ENCODE measurements at places on chromosomes 1 and 21.
A peak's percentile ranks its signal among the peaks of the same experiment; 100 is the strongest.

- no peak for ATAC-seq
Observed at GRCh38 chr1:176811511-176812288, 348.7 kb downstream of the PAPPA2 start.

GRCh38 chr1:172999349-172999748 is 51.4 kb downstream of the TNFSF18 start:
- no peak for ATAC-seq

DNA sequence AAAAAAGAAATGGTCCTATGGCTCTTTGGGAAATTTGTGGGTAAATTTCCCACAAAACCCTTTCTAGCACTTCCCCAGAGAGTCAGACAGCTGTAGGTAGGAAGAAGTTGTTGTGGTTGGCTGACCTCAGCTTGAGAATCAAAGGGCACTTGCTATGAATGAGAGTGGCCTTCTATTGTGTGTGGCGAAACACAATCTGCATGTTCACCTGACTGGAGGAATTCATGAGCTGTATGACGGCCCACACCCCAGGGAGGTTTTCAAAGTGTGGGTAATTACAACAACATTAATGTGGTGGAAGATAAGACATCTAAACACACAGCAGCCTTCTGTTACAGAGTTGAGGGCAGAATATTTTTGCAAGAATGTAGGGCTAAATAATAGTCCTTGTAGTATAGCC is 38.8 kb downstream of the NGF start:
- no peak for ATAC-seq

DNA sequence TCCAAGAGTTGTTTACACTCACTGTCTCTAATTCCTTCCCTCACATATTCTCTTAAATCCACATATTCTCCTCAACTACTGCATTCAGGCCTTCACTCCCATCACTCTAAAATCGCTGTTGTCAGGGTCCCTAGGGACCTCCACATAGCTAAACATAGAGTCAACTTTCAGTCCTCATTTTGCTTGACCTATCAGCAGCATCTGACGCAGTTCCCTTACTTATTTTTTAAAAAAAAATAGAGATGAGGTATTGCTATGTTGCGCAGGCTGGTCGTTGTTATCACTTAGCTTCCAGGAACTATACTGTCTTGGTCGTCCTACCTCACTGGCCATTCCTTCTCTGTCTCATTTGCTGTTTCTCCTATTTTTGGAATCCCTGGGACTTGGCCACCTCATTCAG is 11.7 kb upstream of the PLEKHO1 start:
- ATAC-seq: no peak

GRCh38 chr1:155171836-155172731 is 1.0 kb downstream of the KRTCAP2 start:
- peak; percentile 34 for ATAC-seq

DNA sequence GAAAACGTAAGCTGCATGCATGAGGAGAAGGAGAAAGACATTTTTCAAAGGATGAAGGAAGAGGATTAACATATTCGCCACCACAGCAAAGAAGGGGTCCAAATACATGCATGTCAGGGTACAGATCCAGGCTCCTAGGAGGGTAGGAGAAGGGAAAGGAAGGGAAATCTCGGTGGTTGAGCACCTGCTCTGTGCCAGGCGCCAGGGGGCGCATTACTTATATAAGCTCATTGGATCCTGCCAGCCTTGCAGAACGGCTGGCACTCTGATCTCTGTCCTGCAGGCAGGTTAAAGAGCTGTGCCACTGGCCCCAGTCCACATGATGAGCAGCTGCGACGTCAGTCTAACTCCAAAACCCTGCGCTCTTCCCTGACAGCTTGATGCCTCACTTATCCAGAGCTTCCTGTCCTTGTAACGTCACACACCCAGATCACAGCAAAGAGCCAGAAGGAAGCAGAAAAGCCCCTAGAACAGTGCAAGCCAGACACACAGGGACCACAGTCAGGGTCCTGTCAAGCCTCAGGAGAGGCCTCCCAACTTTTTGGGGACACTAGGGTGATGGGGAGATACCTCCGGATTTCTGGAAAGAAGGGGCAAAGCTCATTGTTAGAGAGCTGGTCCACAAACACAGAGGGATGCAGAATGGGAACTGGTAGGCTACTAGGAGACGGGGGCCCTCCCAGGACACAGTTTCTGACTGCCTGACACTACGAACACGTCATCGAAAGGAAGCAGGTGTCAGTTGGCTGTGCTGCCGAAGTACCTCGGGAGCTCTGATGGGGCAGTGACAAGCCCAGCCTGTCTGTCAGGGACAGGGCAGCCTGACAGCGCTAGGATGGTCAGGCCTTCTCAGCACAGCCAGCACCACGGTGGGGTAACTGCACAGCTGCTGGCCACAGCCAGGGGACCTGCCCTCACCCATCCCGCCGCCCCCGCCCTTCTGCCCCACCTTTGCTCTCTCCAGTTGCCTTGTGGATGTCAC is 99.1 kb downstream of the BEND5 start:
- no peak for ATAC-seq

DNA sequence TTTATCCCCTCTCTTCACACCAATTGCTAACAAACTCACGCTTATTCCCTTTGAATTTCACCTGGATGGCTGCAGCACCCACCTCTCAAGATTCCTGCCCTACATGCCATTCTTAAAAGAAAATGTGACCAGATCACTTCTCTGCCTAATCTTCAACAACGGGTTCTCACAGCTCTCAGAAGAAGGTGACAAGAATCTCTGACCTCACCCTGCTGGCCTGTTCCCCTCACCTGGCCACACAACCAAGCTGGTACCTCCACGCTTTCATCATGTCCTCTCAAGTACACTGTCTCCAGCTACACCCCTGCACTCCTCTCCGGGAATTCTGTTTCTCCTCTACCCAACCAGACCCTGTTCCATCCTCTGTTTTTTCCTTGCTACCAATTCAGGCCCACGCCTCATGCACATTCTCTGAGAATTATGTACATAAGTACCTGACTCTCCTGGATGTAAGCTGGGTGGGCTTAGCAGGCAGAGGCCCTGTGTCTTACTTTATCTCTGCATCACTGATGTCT is 5.9 kb upstream of the LSS start:
- no peak for ATAC-seq

DNA sequence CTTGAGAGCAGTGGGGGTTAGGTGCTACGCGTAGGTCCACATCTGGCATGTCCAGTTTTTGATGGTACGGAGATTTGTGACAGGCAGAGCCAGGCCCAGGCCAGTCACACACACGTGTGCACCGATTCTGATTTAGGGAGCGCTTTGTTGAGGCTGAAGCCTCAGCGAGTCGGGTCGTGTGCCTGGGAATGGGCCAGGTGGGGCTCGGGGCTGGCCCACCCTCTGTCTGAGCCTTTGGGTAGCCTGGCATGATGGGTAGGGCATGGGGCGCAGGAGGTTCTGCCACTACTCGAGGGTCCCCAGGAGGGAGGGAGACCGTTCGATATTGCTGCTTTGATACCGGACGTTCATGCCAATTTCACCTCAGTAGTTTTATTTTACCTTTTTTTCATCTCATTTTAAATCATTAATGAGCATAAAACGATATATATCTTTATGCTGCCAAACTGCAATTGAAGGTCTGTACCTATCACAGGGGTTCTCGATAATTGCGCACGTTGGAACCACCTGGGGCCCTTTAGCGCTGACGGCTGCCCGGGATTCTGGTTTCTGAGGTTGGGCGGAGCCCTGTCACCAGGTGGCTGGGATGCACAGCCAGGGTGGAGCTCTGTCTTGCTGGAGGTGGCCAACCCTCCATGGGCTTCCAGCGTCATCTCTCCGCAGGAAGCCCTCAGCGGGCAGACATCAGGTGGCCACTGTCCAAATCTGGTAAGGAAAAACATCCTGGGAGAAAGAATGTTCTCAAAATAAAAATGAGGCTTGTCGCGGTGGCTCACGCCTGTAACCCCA is 71.9 kb downstream of the SCCPDH start:
- ATAC-seq: no peak

GRCh38 chr1:154193821-154194220 is 1.9 kb upstream of the TPM3 start:
- ATAC-seq: no peak

- no peak for ATAC-seq
Observed at GRCh38 chr1:48026701-48027532, 29.7 kb upstream of the TRABD2B start.

GRCh38 chr1:25517476-25518394 is 25.7 kb upstream of the LDLRAP1 start:
- ATAC-seq: no peak

GRCh38 chr1:172704420-172705210 is 45.7 kb downstream of the FASLG start:
- ATAC-seq: no peak

- ATAC-seq: no peak
Observed at GRCh38 chr1:46086576-46086975, 45.9 kb downstream of the PIK3R3 start.

- ATAC-seq: no peak
Observed at GRCh38 chr1:112675728-112676381, 1.4 kb downstream of the MOV10 start.

DNA sequence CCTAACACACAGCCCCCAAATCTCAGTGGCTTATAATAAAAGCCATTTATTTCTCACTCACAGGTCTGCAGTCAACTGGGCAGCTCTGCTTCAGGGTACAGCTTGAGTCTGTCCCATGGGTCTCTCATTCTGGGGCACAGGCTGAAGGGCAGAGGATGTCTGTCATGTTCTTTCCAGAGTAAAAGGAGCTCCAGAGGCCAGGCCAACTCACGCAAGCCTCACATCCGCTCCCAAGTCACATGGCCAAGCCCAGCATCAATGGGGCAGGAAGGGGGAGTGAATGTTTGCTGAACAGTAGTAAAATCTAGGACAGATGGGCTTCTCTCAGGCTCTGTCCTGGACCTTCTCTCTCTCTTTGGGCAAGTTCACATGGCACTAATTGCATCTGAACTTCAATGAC is 7.1 kb upstream of the SSBP3 start:
- no peak for ATAC-seq

DNA sequence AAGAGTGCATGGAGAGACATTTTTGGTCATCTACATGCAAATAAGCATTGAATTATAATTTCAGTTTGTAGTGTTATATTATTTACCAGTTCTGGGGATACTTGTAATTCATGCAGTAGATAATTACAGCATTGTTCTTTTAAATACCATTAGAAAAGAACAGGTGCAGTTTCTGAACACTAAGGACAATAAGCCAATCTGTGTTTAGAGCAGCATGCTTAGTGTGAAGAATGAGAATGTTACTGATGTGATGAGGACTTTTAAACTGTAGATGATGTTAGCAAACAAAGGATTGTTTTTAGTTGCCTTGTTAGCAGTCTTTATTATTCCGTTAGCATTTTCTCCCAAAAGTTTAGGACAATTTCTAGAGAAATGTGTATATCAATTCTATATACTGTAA is 348.3 kb downstream of the BRINP3 start:
- no peak for ATAC-seq

GRCh38 chr1:225763716-225764548 is 13.7 kb upstream of the SRP9 start:
- ATAC-seq: no peak

GRCh38 chr1:85339089-85339488 is 62.7 kb upstream of the BCL10 start:
- no peak for ATAC-seq

DNA sequence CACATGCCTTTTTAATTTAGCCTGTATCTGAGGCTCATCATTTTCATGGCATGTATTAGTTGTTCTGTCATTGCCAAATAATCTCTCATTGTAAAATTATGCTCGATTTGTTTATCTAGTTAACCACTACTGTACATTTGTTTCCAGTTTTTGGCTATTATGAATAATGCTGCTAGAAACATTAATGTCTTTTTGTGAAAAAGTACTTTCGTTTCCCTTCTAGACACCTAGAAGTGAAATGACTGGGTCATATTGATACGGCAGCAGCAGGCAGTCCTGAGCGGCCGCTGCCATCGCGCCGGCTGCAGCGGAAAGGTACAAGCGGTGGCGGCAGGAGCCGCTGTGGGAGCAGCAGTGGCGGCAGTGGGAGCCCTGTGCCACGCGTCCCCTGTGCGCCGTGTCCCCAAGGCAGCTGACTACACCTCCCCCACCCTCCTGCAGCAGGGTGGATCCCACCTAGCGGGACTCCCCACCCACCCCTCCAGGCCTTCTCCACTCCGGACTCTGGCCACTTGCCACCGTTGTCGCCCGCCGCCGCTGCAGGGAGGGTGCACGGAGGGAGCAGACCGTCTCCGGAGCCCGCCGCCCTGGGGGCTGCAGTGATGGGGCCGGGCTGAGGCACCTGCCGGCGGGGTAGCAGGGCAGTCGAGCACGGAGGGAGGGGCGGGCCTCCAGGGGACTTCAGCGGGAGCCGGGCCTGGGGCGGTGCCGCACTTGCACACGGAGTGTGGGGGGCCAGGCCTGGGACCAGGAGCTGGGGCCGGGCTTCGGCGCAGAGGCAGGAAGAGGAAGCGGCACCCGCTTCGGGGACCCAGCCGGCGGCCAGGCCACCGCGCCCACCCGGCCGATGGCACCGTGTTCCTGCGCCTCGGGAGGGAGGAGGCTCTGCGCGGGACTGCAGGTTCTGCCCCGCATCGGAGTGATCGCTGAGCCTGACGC is 66.8 kb upstream of the RGS7 start:
- peak; percentile 51 for ATAC-seq

- ATAC-seq: no peak
Observed at GRCh38 chr1:201893431-201893830, 4.7 kb downstream of the SHISA4 start.

GRCh38 chr1:53525595-53525994 is 66.4 kb downstream of the DMRTB1 start:
- ATAC-seq: no peak

DNA sequence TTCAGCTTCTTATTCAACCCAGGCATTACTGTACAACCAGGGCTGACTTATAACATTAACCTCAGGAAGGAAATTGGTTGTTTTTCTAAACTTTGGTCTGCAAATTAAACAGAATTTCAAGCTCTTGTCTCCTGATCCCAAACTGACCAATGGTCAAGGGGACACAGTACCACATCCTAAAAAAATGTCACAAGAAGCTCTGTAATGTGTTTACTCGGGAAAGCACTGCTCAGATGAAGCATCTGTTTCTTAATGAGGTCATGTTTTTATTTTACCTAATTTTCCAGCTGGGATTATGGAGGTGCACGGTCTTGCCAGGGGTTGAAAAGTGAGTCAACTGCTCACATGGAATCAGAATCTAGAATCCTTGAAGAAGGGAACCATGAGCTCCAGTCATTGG is 18.7 kb downstream of the ADAMTS5 start:
- ATAC-seq: no peak

Data from activated CD4-positive, CD25-positive, alpha-beta regulatory T cell treated with anti-CD3 and anti-CD28 coated beads, Interleukin-2, amount 50 U/mL, for 24 hours (primary cell).